Tongue (tissue), 3 donors: ENCODE measurements at places on chromosomes 5 and 9.

- no peak for DNase-seq
Measured at GRCh38 chr5:119537704-119538103, 85.4 kb downstream of the HSD17B4 start.

DNA sequence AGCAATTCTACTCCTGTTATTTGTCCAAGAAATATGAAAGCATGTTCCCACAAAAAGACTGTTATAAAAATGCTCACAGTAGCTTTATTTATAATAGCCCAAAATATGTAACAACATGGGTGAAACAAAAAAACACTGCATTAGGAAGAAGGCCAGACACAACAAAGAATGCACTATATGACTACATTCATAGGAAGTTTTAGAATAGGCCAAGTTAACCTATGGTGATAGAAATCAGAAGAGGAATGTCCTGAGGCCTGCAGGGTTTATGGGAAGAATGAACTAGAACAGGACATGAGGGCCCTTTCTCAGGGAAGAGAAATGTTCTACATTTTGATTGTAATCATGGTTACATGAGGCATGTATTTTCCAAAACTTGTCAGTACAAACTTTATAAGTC is 24.7 kb upstream of the TAS2R1 start:
- DNase-seq: no peak

GRCh38 chr5:115978779-115979178 is 16.5 kb downstream of the LVRN start:
- DNase-seq: no peak

DNA sequence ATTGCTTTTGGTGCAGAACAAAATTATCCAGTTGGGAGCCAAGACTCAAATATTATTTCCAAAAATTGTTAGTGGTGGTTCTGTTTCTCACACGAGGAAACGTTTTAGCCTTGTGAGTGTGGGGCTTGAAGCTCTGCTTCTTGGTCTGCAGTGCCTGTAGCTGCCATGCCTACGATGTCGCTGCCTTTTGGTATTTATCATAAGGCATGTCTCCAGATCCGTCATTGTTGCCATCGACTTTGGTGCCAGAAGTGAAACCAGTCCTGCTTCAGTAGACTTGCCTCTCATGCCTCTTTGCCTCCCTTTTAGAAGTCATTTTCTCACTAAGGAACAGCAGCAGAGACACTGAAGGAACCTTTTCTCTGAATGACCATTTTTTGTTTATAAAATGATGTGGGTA is 29.7 kb upstream of the CATSPER3 start:
- peak; percentile 13 for DNase-seq

GRCh38 chr5:67792891-67793290 is 422.7 kb upstream of the PIK3R1 start:
- no peak for DNase-seq

DNA sequence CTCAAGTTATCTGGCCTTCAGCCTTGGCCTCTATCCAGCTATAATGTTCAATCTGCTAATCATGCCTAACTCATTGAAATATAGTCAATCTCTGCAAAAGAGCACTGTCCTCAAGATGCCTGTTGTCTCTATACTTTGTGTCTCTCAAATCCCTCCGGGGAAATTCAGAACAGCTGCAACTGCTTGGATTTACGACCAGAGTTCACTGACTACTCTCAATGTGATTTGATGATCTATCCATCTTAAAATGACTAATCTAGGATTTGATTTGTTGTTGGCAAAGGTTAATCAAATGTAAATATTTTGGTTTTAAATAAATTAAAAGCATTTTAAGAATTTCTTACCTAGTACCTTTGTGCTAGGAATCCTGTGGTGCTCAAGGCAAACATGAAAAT is 40.9 kb downstream of the SVEP1 start:
- DNase-seq: peak; percentile 48

DNA sequence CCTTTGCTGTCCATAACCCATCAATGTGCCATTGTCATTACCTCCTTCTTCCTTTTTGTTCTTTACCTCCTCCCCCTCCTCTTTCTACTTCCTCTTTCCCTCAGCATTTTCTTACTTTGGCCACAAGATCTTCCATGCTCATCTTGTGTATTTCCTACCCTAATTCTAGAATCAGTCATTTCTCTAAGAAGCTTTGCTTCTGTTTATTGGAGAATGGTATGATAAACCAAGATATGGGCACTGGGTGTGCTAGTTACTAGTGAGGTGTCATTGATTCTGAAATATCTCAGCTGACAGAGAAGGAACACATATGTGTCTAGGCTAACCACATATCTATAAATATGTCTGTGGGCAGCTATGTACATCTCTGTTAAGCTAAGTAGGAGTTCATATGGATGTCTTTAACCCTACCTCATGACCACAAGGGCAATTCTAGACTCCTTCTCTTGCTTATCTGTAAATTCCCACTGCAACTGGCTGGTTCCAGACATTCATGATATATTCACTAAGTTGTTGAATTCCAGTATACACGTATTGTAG is 2051.3 kb upstream of the CDH9 start:
- no peak for DNase-seq

- DNase-seq: peak; percentile 75
Measured at GRCh38 chr9:135275571-135276289, 188.3 kb downstream of the OLFM1 start.
